ENCODE measurements at places on chromosomes 11 and 22.

- DNase-seq = no peak
Observed at GRCh38 chr22:39205344-39206021, 39.3 kb downstream of the PDGFB start.

DNA sequence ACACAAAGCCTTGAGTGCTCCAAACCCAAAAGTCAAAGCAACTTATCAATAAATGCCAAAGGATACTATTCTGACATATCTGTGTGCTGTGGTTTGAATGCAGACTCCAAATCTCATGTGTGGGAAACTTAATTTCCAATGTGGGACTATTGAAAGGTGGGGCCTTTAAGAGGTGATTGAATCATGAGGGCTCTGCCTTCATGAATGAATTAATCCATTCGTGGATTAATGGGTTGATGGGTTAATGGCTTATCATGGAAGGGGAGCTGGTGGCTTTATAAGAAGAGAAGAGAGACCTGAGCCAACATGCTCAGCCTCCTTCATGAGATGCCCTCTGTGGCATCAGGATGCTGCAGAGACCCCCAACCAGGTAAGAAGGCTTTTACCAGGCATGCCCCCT, 16.8 kb upstream of the ZNF280A start:
- no peak for DNase-seq

GRCh38 chr11:13207665-13208594, 69.7 kb upstream of the BMAL1 start:
- DNase-seq = no peak

DNA sequence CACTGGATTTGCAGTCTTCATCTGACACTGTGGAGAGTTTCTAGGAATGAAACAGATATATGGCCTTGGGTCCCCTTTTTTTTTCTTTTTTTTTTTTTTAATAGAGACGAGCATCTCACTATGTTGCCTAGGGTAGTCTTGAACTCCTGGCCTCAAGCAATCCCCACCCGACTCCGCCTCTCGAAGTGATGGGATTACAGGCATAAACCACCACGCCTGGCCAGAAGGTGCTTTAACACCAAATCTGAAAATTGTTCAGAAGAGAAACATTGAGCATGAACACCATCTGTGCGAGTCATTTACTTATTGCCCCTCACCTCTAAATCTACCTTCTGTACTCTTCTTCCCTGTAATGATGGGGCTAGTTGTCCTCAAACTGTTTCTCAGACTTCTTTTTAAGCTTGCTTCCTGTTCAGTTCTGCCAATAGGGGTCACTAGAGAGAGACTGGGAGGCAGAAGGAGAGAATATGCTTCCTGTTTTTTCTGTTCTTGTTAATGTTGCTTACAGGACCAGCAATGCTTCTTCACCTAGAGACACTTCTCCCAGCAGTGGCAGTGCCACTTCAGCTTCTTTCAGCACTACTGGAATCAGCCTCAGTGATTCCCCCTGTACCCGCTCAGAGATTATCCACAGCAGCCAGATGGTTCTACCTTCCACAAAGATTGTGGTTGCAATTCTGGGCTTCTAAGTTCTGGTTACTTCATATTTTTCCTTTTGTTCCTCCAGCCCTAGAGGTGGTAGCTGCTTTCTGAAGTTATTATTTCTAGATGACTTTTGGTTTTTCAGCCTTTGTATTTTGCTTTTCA, 20.8 kb upstream of the ZBED5 start:
- DNase-seq = peak; percentile 60

GRCh38 chr11:134504146-134504905, 92.3 kb upstream of the B3GAT1 start:
- DNase-seq = peak; percentile 64

DNA sequence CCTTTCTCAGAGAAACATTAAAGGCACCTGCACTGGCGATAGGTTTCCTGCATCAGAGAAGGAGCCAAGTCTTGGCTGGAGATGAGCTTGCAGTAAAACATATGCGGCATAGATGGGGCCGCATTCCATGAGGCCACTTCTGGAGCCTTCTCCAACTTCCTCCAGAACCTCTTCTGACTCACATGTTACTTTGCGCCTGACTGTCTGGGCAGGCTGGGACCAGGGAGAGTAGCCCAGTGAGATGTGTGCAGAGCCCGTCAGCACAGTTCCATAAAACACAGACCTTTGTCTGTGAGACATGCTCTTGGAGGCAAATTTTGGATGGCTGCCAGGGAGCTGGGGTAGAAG, 55.4 kb upstream of the BID start:
- no peak for DNase-seq

GRCh38 chr22:20095521-20095920, 15.5 kb downstream of the DGCR8 start:
- no peak for DNase-seq

- DNase-seq = peak; percentile 77
Observed at GRCh38 chr22:37768273-37768672, 39.5 kb upstream of the GCAT start.

GRCh38 chr22:44709881-44710392, 7.9 kb downstream of the PRR5 start:
- peak; percentile 69 for DNase-seq

- DNase-seq = no peak
Observed at GRCh38 chr11:113023986-113024385, 62.8 kb downstream of the NCAM1 start.

GRCh38 chr11:81059356-81059755, 1618.5 kb upstream of the TENM4 start:
- peak; percentile 2 for DNase-seq

DNA sequence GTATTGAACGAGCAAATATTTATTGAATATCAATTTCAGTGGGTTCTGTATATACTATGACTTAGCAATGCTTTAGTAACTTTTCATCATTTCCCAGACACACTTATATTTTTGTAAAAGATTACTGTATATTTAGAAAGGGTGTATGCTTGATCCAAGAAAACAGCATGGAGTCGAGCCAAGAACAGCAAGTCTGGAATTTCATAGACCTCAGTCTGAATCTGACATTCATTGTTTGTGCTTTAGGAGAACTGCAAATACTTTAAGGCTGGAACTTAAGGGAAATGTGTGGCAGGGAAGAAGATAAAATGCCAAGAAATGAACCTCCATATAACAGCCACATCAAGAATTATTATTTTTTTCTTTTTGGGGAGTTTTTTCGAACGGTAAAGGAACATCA, 1156.8 kb downstream of the LRRC4C start:
- no peak for DNase-seq

- no peak for DNase-seq
Observed at GRCh38 chr11:106514706-106515105, 437.2 kb downstream of the AASDHPPT start.

DNA sequence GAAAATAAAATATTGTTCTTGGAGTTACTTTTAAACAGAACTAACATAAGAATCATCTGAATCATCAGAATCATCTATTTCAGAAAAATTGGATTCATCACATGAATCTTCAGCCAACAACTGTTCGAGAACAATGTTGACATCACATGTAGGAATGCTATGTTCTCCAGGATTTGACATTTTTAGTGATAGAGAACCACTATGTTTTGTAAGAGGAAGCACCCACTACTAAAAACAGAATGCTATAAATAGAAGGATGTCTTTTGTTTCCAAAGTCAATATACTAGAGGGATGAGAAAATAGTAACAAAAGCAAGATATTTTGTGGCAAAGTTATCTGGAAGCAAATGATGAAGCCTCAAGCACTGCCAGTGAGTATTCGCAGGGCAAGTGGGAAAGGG, 263.4 kb upstream of the DDI1 start:
- DNase-seq = no peak

DNA sequence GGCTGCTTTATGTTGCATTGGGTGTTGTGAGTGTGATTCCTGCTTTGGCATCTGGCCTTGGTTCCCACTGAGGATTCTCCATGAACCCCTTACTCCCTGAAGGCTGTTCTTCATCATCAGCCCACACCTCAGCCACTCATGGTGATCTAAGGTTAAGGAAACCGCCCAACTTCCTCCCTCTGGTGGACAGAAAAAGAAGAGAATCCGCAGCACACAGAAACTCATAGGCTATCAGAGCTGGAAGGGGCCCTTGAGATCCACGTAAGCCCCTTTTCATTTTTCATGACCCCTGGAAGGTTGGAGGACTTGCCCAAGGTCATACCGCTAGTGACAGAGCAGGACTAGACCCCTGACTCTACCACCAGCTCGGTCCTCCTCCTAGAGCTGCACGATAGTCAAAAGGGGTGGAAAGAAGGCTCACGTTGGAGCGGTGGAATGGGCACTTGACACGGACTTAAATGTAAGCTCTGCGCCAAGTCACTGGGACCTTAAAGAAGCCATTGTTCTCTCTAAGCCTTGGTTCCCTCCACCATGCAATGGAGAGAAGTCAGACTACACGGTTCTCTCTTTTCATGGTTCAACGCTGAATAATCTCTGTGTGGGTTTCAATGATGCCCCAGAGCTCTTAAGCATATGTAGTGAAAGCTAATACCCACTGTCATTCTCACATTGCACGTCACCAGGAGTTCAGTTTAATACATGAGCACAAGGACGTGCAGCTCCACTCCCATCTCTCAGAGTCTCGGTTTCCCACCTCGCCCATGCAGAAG, 83.6 kb upstream of the CRTAM start:
- DNase-seq = peak; percentile 69

GRCh38 chr11:127679816-127680545, 679.4 kb upstream of the KIRREL3 start:
- no peak for DNase-seq

GRCh38 chr22:34308101-34308500, 387.8 kb upstream of the LARGE1 start:
- DNase-seq = no peak

DNA sequence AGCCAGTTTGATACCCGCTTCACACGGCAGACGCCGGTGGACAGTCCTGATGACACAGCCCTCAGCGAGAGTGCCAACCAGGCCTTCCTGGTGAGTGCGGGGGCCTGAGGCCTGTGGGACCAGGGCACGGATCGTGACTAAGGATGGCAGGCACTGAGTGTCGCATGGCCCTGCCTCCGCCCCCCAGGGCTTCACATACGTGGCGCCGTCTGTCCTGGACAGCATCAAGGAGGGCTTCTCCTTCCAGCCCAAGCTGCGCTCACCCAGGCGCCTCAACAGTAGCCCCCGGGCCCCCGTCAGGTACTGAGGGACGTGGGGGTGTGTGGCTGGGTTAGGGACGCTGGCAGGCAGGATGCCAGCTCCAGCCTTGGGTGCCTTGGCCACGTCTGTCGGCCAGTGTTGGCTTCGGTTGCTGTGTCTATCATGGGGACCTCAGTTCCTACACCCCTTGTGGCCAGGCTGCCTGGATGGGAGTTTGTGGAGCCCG, 3.0 kb downstream of the PTPRCAP start:
- no peak for DNase-seq

DNA sequence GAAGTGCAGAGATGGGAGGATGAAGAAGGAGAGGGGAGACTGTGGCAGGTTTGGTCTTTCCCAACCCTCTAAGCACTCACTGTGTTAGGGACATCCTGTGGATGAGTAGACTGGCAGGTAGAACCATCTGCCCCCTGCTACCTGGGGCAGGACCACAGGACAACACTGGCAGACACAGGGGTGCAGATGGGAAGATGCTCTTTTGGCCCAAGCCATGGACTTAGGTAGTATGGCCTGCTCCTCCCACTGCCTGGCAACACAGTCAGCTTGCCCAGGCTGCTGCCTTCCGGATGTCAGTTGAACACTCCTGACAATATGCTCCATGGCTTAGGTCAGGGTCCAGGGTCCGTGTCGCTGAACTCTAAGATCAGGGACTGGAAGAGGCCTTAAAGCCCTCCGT, 140.7 kb upstream of the NAV2 start:
- no peak for DNase-seq

GRCh38 chr11:48122656-48123055, 94.0 kb upstream of the OR4B1 start:
- DNase-seq = no peak

GRCh38 chr11:15361316-15361715, 246.6 kb downstream of the INSC start:
- DNase-seq = no peak

DNA sequence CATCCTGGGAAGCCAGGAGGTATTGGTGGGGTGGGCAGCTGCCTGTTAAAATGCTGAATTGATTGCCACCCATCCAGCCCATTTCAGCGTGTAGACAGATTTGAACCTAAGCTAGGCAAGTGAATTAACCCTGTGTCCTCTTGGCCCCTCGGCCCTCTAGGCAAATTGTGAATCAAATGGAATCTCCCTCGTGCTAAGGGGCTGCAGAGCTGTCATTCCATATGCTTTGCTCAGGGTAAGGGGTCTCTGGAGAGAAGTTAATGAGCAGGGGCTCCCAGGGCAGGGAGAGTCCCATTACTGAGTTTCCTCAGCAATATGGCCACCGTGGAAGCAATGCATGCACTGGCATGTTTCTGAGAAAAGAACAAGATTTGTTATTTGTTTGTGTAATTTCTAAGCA, 117.7 kb upstream of the RCN1 start:
- DNase-seq = no peak

DNA sequence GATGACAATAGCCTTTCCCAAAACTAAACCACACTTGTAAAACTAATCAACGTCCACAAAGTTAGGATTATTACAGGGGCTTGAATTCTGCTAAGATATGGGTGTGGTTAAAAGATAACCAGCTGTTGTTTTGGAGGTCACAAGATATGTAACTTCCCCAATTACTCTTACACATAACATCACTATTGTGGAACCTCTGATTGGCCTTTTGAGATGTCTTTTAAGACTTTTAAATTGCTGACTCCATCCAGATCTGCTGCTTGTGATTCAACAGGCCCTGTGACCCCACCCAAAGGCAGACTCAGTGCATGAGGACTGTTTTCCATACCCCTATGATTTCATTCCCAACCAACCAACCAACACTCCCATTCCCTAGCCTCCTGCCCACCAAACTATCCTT, 893.9 kb downstream of the OPCML start:
- no peak for DNase-seq

GRCh38 chr22:34115722-34116121, 195.4 kb upstream of the LARGE1 start:
- no peak for DNase-seq

GRCh38 chr11:64556044-64556720, 34.8 kb upstream of the SLC22A12 start:
- DNase-seq = no peak

DNA sequence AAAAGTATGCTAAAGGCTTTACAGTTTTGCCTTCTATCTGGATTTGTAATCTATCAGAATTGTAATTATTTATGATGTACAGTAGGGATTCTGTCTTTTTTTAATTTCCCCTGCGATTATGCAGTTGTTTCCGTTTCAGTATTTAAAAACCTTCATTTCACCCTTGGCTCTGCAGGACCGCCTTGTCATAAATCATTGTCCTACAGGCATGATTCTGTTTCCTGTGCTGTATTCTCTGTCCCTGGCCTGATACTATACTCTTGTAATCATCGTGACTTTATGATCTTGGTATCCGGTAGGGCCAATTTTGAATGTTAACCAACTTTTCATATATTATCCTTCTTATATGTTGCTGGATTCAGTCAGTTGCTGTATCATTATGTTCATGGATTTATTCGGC, 151.7 kb downstream of the ATXN10 start:
- DNase-seq = no peak

All from H7 (cell line).